ENCODE measurements at places on chromosomes 6 and 20.

- DNase-seq: no peak
These were observed 306.3 kb downstream of the PHF3 start for GRCh38 chr6:63941747-63942470.

DNA sequence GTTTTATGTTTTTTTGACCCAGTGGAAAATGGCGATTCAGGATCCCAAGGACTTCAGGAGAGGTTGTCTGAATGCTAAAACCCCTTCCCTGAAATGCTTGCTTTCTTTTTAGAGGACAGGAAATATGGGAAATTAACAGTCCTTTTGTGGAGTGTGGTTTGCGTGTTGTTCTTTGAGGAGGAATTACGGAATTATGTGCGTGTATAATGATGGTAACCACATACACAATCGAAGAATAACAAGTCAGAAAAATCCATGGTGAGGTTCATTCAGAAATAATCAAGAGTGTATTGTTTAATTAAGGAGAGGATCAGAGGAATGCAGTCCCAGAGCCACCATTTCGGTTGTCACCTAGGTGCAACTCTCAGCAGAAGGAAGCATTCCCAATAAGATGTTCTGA is 73.2 kb downstream of the PHACTR3 start:
- no peak for DNase-seq

- DNase-seq: no peak
These were observed 655.0 kb downstream of the QKI start for GRCh38 chr6:164069350-164069990.

DNA sequence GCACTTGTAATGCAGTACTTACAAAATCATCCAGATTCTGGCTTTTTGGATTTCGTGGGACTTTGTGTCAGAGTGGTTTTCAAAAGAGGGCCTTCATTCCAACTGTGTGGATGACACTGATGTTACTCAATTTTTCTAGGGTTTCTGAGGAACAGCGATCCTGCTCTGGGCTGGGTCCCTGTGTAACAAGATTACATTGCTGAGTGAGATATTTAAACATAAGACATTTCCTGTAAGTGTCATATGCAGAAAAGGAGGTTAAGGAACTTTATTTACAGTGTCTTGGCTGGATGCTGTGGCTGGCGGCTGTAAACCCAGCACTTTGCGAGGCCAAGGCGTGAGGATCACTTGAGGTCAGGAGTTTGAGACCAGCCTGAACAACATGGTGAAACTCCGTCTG is 6.7 kb downstream of the ZFAND3 start:
- no peak for DNase-seq

GRCh38 chr6:157148391-157149323 is 174.7 kb downstream of the TMEM242 start:
- peak; percentile 95 for DNase-seq

- no peak for DNase-seq
These were observed 308.8 kb upstream of the HS3ST5 start for GRCh38 chr6:114651611-114652010.

DNA sequence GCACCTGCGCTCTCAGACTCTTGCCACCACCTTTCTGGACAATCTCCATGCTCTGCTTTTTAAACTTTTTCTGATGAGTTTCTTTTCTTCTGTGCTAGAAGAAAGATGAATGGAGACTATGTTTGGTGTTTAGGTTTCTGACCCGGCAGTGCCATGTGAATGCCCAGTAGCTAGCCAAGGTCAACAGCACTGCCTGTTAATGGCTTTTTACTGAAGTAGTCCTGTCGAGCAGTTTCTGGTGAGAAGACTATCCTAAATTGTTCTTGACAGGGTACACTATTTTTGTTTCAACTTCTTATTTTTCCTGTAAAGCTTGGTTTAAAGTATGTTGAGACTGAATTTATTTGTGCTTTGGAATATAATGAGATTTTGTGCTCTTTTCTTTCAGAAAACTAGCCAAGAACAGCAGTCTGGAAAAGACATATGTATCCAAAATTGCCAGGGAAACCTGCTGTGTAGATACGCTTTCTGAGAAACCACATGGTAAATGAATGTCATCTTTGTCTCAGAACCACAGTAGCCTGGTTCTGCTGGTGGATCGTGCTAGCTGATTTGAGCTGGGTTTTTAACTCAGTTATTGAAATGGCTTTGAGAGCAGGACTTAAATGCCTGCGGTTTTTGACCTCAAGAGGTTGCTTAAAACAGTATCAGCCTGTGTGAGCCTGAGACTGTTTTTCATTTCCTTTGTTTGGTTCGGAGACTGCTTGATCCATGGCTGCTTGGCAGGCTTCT is 48.1 kb downstream of the KCNS1 start:
- DNase-seq: no peak

- no peak for DNase-seq
These were observed 154.0 kb downstream of the PDSS2 start for GRCh38 chr6:107305391-107305790.

- DNase-seq: no peak
These were observed 68.2 kb downstream of the TBC1D7 start for GRCh38 chr6:13260101-13260598.

DNA sequence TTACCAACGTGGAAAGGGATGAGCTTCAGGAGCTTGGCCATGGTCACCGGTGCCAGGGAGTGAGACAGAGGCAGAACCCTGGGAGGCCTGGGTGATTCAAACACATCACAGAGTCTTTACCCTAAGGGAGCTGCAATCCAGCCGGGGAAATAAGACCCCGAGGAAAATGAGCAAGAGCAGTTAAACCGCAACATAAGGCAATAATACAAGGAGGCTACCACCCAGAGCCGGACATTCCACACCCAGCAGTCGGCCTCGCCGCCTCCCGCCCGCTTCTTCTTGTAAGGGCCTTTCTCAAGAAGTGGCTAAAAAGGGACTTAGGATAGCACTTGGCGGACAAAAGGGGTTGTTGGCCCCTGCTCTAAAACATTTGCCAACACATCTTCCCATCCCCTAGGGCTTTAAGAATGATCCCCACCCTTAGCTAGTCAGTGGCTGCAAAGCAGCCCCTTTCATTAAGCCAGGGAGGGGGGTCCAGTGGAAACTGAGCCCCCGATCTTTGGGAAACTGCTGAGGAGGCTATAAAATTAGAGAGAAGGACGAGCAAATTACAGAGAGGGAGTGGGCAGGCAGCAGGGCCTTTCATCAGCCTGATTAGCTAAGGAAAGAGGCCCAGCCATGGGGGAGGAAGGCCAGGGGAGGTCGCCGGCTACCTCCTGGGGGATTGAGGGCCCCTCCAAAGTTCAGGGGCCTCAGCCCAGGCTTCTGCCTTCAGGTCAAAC is 34.3 kb downstream of the SNX5 start:
- DNase-seq: no peak

- DNase-seq: no peak
These were observed 23.5 kb upstream of the CALHM6 start for GRCh38 chr6:116437656-116438055.

DNA sequence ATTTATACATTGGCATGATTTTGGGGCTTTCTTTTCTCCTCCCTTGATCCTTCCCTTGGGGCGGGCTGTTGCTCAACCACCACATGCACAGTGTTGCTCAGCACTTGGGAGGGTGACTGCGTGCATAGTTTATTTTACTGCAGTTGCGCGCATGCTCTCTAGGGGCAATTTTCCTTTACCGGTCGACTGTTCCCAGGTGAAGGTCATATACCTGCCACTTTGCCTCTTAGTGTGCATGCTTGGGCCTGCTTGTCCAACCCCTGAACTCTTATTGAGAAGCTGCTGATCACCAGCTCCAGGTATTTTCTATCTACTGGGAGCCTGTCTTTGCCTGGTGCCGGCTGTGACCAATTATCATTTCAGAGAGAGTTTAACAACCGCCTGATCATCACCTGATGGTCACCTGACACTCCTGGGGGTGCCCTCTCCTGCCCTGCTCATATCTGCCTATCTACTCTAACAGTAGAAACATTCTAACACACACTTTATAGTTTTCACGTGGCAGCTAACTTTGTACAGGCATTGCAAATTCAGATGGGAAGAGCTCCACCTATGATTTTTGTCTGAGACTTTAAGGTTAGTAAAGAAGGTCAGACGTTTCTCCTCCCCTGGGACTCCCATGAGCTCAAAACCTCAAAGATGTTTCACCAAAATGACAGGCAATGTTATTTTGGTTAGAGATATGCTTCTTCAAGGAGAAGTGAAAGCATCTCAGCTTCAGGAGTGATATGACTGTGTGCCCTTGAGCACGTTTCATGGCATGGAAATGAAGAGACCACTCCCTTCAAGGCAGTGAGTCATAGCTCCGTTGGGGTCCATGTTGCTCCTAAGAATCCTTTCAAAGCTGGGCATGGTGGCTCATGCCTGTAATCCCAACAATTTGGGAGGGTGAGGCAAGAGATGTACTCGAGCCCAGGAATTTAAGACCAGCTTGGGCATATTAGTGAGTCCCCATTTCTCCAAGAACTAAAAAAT is 227.5 kb upstream of the MYLIP start:
- DNase-seq: no peak

GRCh38 chr6:130043344-130043743 is 25.0 kb downstream of the L3MBTL3 start:
- no peak for DNase-seq

GRCh38 chr20:38106461-38106860 is 58.6 kb downstream of the TGM2 start:
- no peak for DNase-seq

DNA sequence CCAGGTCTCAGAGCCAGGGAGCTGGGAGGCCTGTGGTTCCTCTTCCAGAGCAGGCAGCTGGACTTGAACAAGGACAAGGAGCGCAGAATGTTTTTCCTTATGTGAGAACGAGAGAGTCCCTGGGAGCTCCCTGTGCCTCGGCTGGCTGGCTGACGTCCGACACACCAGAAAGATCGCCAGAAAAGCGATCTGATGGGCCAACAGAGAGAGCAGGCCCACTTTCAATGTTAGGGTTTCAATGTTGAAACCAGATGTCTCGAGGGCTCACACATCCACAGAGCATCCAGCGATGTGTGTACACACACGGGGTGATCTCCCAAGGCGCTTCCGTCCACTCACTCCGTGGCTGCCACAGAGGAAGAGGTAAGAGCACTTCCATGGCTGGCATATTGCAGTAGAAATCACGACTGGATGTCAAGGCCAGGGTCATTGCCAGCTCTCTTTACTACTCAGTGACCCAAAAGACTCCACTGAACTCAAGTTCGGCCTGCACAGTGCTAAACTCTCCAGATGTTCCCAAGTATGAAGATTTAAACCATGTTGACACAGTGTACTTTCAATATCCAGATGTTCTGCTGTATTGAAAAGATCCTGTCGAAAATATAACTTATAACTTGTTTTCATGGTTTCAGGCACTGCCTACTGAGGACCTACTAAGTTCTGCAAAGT is 70.8 kb upstream of the FOXC1 start:
- no peak for DNase-seq

DNA sequence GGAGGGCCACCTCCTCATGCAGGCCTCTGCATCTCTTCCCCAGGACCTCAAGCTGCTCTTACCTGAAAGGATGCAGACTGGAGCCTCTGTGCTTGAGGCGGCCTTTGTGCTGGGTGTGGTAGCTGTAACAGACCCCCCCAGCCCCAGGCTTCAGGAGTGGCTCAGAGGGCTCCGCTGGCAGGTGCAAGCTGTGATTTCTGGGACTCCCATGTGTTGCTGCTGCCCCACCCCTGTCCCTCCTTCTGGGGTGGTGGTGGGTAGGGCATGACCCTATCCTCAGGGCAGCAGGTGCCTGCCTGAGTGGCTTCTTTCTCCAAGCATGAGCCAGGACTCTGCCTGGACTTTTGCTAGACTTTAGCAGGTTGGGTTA is 121.2 kb downstream of the SULF2 start:
- DNase-seq: no peak

GRCh38 chr6:37531026-37531425 is 31.3 kb upstream of the CCDC167 start:
- peak; percentile 61 for DNase-seq

DNA sequence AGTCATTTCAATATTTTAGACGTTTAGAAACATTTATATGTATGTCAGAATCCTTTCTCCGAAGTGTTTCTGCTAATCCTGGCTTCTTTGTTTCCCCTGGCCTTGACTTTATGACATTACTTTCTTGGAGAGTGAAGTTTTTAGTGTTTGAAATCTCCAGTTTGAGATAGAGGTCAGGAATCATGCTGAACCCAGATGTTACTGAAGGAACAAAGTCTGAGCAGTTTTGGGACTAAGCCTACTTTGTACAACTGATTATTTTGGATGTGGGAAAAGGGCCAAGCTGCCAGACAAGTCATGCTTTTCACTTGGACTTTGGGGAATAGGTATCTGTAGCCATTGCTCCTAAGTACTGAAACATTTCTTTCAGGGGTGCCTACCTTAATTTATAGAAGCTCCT is 2.3 kb downstream of the RNF144B start:
- peak; percentile 42 for DNase-seq

DNA sequence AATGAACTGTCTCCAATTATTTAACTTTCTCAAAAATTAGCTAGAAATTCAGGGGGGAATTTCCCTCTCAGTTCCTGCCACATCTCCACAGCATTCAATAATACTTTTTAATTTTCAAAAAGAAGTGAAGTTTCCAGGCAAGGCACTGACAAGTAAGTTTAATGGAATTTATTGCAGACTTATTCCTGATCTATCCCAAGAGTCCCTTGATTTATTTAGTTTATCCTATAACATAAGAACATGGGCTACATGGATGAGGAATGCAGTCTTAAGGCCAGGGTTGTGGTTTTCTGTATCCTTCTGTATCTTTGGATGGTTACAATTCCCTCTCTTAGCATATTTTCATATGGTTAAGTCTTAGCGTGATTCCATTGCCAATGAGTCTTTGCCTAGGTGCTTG is 126.5 kb downstream of the TSHZ2 start:
- no peak for DNase-seq

DNA sequence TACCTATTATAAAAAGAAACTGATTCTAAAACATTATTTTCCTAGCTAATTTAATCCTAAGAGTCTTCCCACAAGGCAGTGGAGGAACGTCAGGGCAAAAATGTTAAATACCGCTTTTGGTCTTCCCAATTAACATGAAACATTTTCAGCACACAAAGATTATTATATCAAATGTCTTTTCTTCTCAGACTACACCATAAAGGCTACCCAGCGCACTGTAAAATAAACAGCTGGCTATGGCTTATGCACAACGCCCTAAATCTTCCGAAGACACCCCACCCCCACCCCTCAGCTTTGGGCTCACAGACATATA is 1.0 kb downstream of the NUDT3 start:
- no peak for DNase-seq

DNA sequence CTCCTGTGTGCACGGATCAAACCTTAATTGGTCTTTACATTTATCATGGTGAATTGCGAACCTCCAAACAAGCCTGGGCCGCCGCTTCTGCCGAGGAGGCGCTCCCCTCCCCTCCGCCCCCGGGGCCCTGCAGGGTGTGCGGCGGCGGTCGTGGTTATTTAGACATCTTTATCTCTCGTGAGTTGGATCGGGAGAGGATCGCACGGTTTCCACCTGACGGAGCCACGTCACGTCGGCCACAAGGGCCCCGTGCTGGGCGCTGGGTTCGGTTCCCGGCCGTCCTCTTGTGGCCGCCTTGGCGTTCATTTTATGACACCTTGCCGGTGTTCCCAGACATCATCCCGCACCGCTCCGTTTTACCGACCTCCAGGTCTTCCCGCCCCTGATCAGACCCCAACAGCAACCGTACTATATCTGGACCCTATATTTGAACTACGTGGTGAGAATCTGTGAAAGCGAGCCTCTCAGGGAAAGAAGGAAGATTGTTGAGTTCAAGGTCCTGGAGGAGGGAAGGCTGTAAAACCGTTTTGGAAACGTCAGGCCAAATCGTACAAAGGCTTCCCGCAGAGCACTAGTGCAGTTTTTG is 1.3 kb upstream of the CNR1 start:
- DNase-seq: no peak

Measured in HCEC 1CT (cell line).